Nephron progenitor cell (in vitro differentiated cells): ENCODE measurements at places on chromosomes 1 and 21.

DNA sequence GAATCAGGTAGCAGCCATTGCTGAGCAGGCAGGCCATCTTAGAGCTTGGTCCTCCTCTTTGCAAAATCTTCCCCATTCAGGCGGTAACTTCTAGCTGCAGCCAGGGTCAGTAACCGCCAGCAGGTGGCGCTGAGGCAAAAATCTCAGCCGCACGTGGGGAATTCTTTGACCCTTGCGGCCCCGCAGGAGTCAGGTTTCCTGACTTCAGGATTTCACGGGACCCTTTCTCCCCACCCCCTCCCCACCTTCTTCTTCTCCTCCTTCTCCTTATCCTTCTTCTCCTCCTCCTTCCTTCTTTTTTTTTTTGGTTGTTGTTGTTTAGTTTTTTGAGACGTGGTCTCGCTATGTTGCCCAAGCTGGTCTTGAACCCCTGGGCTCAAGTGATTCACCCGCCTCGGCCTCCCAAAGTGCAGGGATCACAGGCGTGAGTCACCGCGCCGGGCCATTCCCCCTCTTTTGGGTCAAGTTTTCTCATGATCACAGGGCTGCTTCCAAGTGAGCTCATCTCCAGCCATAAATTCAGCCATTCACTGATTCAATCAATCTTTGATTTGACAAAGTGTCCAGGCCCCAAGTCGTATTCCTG, 33.4 kb upstream of the TENT5B start:
- DNase-seq, result peak; percentile 89

DNA sequence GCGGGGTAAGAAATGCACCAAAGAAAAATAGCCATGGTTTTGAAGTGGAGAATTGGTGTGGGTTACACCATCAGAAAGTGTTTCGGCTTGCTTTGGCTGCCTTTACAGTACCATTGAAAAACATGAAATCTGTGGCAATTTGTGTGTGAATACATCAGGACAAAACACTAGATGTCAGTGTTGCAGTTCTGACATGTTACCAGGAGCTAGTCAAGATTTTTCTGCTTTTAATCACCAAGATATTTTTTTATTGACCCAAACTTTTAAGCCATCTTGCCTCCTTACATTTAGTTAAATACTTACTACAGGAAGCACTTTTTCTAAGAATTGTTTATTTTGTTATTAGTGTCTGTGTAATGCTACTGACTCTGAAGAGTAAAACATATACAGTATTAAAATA, 14.3 kb downstream of the RRP15 start:
- no peak for DNase-seq

GRCh38 chr1:1943834-1944570, 24.9 kb upstream of the TMEM52 start:
- peak; percentile 82 for DNase-seq

- no peak for DNase-seq
These were observed 55.5 kb downstream of the SLC35F3 start for GRCh38 chr1:233959971-233960370.

DNA sequence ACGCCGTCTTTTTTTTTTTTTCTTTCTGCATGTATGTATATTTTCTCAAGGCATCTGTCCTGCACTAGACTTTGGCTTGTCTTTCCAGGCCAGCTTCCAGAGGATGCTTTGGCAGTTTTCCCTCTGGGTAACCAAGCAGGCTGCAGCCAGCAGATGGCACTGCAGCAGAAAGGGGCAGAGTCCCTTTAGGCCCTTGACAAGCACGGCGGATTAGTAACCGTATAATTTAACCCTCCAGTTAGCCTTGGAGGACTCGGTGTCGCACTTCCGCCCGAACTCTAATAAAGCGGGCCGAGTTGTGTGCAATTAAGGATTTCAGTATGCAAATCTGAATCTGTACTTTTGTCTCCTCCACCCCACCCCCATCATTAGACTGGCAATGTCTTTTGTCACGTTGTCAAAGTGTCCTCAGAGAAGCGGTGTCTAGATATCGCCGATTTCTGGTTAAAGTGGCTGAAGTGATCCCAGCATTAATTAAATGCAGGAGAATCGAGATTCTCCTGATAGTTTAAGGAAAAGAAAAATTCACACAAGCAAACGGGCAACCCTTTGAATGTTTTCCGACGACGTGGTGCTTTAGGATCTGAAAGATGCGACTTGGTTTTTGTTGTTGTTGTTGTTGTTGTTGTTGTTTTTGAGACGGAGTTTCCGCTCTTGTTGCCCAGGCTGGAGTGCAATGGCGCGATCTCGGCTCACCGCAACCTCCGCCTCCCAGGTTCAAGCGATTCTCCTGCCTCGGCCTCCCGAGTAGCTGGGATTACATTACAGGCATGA, 1.1 kb upstream of the TMEM167B start:
- DNase-seq, result peak; percentile 38

DNA sequence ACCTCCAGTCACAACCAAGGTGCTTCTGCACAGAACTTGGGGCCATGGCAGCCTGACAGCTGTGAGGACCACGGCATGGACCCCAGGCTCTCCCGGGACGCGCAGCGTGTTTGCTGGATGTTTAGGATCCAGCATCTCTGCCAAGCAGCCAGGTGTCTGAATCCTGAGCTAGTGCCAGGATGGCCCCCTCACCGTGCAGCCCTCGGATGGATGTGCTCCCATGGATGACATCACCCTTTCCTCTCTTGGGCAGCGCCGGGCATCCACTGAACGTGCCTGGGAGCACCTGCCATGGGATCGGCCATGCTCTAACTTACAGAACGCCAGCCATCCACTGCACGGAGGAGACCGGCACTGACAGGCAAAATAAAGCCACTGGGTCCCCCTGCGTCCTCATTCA, 53.9 kb downstream of the PRDM15 start:
- no peak for DNase-seq

GRCh38 chr1:9793291-9793690, 30.5 kb downstream of the CLSTN1 start:
- peak; percentile 18 for DNase-seq

- no peak for DNase-seq
These were observed 6.6 kb downstream of the PEX10 start for GRCh38 chr1:2405588-2406295.

GRCh38 chr1:150622303-150622975, 7.0 kb downstream of the ENSA start:
- DNase-seq, result peak; percentile 9

DNA sequence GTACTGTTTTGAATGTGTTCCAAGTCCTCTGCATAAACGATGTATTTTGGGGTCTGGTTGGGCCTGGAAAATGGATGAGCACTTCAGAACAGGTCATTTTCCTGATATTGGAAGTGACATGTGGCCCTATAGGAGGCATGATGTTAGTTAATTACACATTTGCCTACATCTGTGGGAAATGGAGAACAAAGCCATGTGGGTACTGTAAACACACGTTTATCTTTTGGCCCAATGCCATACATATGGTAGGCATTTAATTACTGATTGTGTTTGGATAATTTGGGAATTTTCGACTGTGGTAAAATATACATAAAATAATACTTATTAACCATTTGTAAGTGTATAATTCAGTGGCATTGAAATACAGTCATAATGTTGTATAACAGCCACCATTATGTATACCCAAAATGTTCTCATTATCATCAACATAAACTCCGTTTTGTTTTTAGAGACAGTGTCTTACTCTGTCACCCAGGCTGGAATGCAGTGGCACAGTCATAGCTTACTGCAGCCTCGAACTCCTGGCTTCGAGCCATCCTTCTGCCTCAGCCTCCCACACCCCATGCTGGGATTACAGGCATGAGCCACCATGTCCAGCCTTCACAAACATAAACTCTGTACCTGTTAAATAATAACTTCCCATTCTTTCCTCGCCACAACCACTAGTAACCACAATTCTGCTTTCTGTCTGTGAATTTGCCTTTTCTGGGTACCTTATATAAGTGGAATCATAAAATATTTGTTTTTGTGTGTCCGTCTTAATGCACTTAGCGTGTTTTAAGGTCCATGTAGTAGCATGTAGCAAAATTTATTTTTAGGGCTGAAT, 11.9 kb upstream of the RNPEP start:
- no peak for DNase-seq

- DNase-seq, result no peak
These were observed 709 bp upstream of the SLC41A1 start for GRCh38 chr1:205813755-205814058.

- DNase-seq, result peak; percentile 70
These were observed 11.4 kb upstream of the MTARC1 start for GRCh38 chr1:220775240-220775853.

- DNase-seq, result no peak
These were observed 421.0 kb downstream of the DSCAM start for GRCh38 chr21:40425981-40426380.

DNA sequence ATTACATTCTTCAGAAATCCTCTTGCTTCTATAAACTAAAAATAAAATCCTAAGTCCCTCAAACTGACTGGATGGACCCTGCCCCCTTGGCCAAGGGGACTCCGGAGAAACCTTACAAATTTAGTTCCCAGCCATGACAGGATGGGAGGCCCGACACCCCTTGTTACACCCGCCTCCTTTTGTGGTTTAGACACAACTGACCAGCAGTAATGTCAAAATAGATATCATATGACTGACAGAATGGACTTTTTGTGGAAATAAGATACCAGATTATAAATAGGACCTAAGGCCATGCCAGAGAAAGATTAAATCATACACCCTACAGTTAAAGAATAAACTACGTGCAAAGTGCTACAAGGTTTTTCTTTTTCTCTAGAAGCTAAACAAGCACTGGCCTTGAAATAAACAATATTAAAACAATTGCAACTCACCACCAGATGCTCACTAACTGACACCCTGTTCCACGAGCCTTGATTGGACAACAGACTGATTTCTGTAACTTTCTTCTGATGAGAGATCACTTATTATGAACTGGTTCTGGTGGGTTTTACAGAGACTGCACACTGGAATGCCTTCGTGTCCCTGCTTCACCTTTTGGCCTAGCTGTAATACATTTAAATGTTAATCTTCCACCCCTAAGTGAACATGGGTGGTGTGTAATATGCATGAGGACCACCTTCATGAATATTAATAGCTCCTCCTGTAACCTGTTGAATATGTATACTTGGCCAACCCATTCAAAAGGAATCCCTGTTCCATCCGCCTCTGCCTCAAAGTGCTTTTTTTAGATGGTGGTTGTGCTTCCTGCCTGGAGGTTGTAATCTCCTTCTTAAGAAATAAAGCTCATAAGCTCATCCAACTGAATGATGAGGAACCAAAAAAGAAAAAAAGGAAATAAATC, 99.6 kb downstream of the ODF2L start:
- no peak for DNase-seq

DNA sequence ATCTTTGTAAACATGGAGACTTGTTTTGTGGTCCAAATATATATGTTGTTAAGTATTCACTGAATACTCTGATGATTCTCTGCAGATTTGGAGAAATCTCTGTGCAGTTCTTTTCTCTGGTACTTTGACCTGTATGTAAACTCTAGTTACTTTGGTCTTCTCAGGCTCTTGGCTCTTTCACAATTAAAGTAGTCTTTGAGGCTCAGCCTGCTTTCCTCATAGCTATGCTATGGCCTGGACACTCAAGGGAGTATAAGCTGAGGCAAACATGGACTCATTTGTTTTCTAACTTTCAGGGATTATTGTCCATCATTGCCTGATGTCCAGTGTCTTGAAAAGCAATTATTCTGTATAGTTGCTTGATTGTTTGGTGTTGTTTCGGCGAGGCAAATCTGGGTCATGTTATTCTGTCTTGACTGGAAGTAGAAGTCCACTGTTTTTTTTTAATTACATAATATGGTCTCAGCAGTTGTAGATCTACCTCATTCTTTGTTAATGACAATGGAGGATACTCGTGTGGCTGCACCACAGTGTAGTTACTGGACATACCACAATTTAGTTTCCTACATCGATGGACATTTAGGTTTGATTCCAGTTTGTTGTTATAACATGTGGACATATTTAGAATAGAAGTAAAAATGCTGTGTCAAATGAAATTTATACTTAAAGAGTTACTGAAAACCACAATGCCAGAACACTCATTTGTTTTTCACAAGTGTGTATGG, 9.2 kb downstream of the PTBP2 start:
- no peak for DNase-seq

DNA sequence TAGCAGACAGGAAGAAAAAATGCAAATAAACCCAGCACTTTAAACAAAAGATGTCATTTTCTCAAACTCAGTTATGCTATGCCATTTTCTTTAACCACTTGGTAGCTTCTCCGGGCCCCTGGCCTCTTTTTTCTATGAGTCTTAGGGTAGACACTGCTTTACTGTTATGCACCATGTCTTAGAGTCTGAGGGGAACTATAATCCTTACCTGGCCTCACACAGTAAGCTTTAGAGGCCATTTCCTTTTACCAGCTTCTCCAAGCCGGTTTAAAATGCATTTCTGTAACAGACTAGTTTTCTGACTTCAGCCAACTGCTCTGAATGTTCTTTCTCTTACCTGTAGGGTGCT, 73.7 kb upstream of the EDEM3 start:
- DNase-seq, result no peak

- DNase-seq, result no peak
These were observed 40.4 kb upstream of the ZSWIM5 start for GRCh38 chr1:45246760-45247159.

DNA sequence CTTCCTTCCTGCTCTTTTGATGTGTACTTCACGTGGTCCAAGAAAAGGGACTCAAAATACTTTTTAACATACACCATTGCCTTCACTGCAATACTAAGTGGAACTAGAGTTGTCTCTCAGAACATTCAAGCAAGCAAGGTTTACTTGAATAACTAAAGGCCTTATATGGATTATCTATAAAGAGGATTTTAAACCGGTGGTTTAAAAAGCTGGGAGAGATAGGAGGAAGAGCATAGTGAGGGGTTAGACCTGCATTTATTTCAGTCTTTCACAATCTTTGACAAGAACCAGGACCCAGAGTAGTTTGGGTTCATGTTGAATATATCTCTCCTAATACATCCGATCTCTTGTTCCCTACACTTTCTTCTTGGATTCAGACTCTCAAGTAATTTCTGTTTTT, 6.9 kb downstream of the S1PR1 start:
- no peak for DNase-seq

GRCh38 chr1:81351864-81352263, 448.9 kb upstream of the ADGRL2 start:
- no peak for DNase-seq

GRCh38 chr1:207890136-207890738, 20.7 kb downstream of the CD34 start:
- no peak for DNase-seq

- no peak for DNase-seq
These were observed 210.8 kb downstream of the COL11A1 start for GRCh38 chr1:102897557-102897956.

DNA sequence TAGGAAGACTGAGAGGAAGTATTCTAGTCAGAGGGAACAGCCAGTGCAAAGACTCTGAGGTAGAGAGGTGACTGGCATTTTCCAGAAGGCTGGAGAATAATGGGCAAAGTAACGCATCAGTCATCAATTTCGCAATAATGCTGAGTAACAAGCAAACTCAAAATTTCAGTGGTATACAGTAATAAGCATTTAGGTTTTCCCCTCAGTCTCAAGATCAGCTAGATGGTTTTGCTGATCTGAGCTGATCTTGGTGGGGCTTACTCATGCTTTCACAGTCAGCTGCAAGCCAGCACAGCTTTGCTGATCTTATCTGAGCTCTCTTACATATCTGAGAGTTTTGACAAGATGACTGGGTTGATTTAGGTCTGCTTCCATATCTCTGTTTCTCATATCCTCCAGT, 108.7 kb downstream of the TSEN15 start:
- no peak for DNase-seq

GRCh38 chr1:178273707-178274410, 180.0 kb downstream of the RASAL2 start:
- DNase-seq, result no peak
